ENCODE measurements at places on chromosomes 13 and 19. TPM values are rescaled to one million over a fixed set of nuclear protein-coding genes. Genes with fewer than 3 reads are reported as not detected.

GRCh38 chr13:113861433-113862030, 2.3 kb downstream of the GAS6 start:
- no peak overlapping the region for H3K27ac ChIP-seq
- no peak for DNase-seq
- no peak overlapping the region for H3K4me3 ChIP-seq
- H3K36me3 ChIP-seq, result no peaks in the 10 kb centered on the region

Gene MAB21L1
- total RNA-seq, result not detected

DNA sequence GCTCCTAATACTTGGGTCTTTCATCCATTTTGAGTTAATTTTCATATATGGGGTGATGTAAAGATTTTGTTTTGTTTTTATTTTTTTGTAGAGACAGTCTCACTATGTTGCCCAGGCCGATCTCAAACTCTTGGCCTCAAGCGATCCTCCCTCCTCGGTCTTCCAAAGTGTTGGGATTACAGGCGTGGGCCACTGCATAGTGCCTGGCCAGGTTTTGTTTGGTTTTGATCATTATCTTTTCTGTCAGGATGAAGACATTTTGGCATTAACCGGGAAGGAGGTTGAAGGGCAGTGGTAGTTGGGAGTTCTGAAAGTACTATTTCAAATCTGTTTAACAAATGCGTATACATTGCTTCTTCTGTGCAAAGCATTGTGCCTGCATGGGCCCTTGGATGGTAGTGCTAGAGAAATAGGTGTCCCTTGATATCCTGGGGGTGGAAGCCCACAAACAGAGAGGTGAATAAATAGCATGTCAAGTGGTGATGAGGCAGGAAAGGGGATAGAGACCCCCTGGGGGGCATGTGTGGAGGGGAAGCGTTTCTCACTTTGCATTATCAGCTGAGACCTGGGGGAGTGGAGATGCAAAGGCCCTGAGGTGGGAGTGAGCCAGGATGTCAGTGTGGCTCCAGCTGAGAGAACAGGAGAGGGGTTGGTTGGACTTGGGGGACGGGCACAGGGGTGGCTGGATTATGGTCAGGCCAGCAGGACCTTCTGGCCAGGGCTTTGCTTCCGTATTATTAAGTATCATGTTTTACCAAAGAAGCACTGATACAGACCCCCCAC, 41.4 kb downstream of the GATAD2A start:
- H3K4me1 ChIP-seq, result peaks cover 13% of the 10 kb centered on the region
- DNase-seq, result no peak
- H3K36me3 ChIP-seq, result peaks cover 14% of the 10 kb centered on the region
- no peak overlapping the region for H3K27ac ChIP-seq

DNA sequence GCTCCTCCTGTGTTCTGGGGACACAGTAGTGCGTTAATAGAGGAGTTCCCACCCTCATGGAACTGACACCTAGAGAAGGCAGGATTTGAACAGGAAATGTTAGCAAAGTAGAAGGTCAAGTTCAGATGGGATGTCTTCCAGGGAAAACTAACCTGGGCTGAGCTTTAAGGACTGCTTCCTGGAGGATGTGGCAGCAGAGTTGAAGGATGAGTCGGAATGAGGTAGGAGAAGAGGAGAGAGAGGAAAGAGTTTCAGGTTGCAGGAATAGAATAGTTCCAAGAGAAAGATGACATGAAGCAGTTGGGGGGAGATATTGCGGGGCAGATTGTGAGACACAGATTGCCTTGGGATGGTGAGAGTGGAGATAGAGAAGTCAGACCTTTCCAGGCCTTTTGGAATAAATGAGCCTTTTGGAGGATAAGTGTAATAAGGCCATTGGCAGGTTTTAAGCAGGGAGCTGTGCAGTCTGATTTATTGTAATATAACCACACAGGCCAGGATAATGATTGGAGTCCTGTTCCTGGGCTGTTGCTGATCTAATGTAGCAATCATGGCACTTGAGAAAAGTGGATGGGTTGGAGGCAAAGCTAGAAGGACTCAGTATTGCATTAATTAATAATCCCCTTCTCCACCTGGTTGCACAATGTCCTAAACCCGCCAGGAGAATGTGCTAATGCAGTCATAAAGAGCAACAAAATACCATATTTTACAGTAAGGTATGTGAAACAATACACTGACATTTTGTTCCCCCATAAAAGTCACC, 205.4 kb downstream of the SHISA2 start:
- peaks cover 3% of the 10 kb centered on the region for H3K27me3 ChIP-seq
- H3K4me1 ChIP-seq, result no peaks in the 10 kb centered on the region
- no peak for DNase-seq
- no peaks in the 10 kb centered on the region for H3K36me3 ChIP-seq
- no peak overlapping the region for H3K4me3 ChIP-seq

DNA sequence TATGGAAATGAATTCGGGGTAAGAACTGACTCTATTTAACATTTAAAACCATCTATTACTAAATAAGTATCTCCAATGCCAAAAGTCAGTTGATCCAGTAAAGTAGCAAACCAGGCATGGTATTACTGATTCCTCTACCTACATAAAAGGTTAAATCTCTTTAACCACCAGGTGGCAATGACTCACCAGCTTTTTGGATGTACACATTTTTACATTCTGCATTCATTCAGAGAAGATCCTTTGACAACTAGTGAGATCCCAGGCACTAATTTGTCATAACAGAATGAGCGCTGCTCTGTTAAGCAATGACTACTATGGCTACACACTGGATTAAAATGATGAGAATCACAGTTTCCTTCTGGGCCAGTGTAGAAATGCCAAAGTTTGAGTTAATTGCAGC, 329.8 kb upstream of the GPC6 start:
- no peak overlapping the region for H3K27ac ChIP-seq
- no peaks in the 10 kb centered on the region for H3K27me3 ChIP-seq
- peak; percentile 37 for DNase-seq

DNA sequence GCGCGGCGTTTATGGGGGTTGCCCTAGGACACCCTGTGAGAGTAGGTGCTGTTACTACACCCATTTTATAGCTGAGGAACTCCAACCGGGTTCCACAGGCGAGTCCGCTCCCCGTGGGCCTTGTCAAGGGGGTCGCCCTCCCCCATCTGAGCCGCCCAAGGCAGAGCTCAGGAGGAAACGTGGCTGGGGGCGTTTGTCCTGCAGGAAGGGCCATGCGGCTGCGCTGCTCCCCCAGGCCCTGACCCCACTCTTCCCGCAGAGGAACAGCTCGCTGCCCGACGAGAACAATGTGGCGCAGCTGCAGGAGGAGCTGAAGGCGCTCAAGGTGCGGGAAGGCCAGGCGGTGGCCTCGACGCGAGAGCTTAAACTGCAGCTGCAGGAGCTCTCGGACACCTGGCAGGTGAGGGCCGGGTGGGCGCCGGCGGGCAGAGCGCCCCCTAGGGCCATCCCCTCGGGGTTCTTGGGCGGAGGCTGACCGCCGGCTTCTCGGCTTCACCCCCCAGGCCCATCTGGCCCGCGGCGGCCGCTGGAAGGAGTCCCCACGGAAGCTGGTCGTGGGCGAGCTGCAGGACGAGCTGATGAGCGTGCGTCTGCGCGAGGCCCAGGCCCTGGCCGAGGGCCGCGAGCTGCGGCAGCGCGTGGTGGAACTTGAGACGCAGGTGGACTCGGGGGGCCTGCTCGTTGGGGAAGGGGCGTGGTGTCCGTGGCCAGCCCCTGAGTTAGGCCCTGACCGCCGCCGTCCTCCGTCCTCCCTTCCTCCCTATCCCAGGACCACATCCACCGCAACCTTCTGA, 12.4 kb downstream of the PRR36 start:
- H3K4me3 ChIP-seq, result no peak overlapping the region
- no peak overlapping the region for H3K27ac ChIP-seq
- no peak for DNase-seq
- no peaks in the 10 kb centered on the region for H3K36me3 ChIP-seq

DNA sequence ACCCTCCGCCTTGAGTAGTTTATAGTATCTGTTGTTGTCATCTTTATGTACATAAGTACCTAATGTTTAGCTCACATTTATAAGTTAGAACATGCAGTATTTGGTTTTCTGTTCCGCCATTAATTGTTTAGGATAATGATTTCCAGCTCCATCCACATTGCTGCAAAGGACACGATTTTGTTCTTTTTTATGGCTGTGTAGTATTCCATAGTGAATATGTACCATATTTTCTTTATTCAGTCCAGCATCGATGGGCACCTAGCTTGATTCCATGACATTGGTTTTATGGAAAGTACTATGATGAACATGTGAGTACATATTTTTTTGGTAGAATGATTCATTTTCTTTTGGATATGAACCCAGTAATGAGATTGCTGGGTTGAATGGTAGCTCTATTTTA, 174.4 kb upstream of the SPRY2 start:
- no peak for DNase-seq
- H3K27ac ChIP-seq, result no peak overlapping the region
- H3K36me3 ChIP-seq, result no peaks in the 10 kb centered on the region
- H3K27me3 ChIP-seq, result no peaks in the 10 kb centered on the region
- no peaks in the 10 kb centered on the region for H3K4me1 ChIP-seq

Gene TINCR
- 0.33 TPM for total RNA-seq

Gene ZNF547
- total RNA-seq, result 2.1 TPM

DNA sequence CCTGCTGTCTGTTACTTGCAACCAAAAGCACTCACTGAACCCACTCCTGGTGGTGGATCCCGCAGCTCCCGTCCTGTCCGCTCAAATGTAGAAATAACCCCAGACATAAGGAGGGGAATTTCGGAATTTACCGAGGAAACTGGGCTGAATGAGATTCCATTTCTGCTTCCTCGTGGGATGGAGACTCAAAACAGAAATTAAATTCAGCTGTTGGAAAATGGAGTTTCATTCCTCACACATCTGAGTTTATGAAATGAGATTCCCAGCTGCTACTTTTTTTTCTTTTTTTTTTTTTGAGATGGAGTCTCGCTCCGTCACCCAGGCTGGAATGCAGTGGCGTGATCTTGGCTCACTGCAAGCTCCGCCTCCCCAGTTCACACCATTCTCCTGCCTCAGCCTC, 44.3 kb downstream of the COLGALT1 start:
- DNase-seq, result no peak
- H3K27me3 ChIP-seq, result peaks cover 3% of the 10 kb centered on the region

GRCh38 chr19:1882089-1882785, 3.1 kb downstream of the ABHD17A start:
- no peak for DNase-seq
- H3K27me3 ChIP-seq, result no peaks in the 10 kb centered on the region
- peaks cover 34% of the 10 kb centered on the region for H3K4me1 ChIP-seq
- no peak overlapping the region for H3K27ac ChIP-seq

DNA sequence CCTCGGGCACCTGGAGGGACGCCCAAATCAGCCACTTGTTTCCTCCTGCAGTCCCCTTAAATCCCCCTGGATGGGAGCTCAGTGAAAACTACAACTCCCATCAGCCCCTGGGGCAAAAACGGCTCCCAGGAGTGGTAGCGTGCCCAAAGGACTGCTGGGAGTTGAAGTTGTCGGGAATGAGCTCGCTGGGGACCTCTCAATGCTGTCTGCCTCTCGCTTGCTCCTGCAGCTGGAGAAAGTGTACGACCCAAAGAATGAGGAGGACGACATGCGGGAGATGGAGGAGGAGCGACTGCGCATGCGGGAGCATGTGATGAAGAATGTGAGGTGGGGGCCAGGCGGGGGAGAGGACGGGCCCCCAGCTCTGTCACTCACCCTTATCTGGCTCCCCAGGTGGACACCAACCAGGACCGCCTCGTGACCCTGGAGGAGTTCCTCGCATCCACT, 14.7 kb upstream of the DHDH start:
- H3K36me3 ChIP-seq, result peaks cover 37% of the 10 kb centered on the region
- H3K4me1 ChIP-seq, result no peaks in the 10 kb centered on the region
- no peaks in the 10 kb centered on the region for H3K27me3 ChIP-seq
- no peak overlapping the region for H3K27ac ChIP-seq
- no peak for DNase-seq

All from HepG2 (cell line).